A549 treated with Mapracorat at 1 μM for 4 hours (cell line): ENCODE measurements at places on chromosomes 3 and 15. TPM values are rescaled to one million over a fixed set of nuclear protein-coding genes. Genes with fewer than 3 reads are reported as not detected.

ZDHHC23 gene
- total RNA-seq = 3.0 to 3.9 TPM (median 3.5 TPM) in 5 replicates

TPRG1 gene
- 0.07 to 0.33 TPM (median 0.12 TPM) in 5 replicates for total RNA-seq

FAIM gene
- total RNA-seq = 26.6 to 38.9 TPM (median 27.4 TPM) in 5 replicates

LRRC31 gene
- total RNA-seq = not detected in 5 replicates

SUMF1 gene
- total RNA-seq = 19.6 to 23.8 TPM (median 20.3 TPM) in 5 replicates
